Esophagus squamous epithelium (tissue), 5 donors: ENCODE measurements at places on chromosomes 1 and 21.

DNA sequence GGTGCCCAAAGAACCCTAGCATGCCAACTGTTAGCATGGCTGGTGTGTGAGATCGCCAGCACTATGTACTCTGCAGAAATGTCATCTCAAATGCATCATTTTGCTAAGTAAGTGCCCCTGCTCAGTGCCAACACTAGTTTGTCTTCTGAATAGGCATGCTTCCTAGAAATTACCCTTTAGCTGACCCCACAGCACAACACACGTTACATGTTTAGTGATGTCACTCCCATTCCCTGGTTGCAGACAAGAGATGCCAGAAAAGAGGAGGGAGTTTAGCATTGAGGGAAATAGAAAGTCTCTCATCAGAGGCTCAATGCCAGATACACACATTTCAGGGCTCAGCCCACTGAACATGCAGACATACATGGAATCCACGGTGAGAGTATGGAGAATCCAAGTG is 9.3 kb upstream of the ST6GALNAC3 start:
- no peak for DNase-seq

GRCh38 chr21:41965045-41965444 is 11.2 kb upstream of the C2CD2 start:
- DNase-seq: no peak

DNA sequence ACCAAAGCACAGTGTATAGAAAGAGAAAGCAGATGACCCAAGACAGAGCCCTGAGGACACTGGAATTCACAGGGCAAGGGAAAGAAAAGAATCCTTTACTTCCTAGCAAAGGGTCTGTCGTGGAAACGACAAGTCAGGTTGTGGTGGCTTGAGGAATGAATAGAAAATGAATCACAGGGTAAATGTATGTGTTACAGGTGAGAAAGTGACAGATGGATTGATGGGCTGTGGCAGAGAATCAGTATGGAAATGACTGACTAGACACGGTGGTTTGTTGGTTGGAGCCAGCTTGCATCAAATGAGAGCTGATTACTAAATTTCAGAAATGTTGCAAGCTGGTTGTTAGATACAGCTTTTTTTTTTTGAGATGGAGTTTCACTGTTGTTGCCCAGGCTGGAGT is 46.9 kb downstream of the PTP4A2 start:
- no peak for DNase-seq

GRCh38 chr1:241470361-241470760 is 49.2 kb downstream of the FH start:
- DNase-seq: no peak

DNA sequence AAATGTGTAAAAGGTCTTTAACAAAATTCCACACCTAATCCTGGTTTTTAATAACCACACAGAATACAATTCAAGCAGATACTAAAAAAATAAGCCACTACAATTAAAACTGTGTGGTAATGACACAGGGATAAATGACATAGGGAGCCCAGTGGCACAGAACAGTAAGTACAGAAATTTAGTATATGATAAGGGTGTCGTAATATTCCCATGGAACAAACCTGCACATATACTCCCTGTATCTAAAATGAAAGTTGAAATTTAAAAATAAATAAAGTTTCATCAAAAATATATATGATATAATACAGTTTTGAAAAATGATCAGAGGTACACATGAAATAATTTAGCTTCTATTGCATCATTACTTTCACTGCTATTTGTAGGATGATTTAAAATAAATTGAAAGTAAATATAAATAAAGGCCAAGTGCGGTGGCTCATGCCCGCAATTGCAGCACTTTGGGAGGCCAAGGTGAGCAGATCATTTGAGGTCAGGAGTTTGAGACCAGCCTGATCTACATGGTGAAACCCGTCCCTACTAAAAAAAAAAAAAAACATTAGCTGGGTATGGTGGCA is 56.5 kb downstream of the COLGALT2 start:
- no peak for DNase-seq

DNA sequence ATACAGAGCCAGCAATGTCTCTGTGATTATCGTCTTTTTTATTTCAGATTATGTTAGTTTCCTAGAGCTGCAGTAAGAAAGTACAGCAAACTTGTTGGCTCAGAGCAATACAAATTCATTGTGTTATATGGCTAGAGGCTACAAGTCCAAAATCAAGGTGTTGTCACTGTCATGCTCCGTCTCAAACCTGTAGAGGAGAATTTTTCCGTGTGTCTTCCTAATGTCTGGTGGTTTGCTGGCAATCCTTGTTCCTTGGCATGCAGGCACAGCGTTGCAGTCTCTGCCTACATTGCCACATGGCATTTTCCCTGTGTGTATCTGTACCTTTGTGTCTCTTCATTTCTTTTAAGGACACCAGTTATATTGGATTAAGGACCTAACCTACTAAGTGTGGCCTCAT is 244.4 kb downstream of the LRRIQ3 start:
- no peak for DNase-seq

DNA sequence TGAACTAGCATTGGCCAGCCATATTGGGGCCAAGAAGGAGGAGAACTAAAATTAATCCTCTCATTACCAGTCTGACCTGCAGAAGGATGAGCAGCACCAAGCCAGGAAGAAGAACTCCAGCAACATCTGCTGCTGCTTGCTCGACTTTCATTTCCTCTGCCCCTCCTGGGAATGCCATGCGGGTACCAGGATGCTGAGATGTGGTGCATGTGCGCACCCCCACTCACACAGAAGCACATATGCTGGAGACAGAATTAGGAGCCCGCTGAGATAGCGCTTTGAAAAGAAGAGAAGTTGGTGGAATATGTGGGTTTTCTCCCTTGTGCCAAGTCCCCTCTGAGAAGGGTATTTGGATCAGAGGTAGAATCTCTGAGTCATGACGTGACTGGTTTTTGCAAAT is 70.4 kb downstream of the PLXNA2 start:
- no peak for DNase-seq

- DNase-seq: no peak
Observed at GRCh38 chr1:1908506-1908791, 6.6 kb upstream of the CALML6 start.

DNA sequence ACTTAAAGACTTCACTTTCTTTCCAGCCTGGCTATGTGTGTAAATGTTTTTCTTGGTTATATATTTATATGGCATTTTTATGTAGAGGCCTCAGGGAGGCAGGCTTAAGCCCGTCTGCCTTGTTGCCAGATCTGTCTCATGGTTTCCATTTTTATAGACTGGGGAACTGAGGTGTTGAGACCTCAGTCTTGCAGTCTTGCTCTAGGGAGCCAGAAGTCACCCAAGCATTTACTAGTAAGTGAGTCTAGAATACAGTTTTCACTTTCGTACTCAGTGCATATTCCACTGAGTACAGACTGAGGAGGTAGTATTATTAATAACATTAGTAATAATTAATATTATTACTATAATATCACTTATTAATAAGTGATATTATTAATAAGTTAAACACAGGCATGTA is 161.4 kb downstream of the UCK2 start:
- no peak for DNase-seq

- no peak for DNase-seq
Observed at GRCh38 chr1:60088620-60089155, 15.1 kb upstream of the C1orf87 start.

DNA sequence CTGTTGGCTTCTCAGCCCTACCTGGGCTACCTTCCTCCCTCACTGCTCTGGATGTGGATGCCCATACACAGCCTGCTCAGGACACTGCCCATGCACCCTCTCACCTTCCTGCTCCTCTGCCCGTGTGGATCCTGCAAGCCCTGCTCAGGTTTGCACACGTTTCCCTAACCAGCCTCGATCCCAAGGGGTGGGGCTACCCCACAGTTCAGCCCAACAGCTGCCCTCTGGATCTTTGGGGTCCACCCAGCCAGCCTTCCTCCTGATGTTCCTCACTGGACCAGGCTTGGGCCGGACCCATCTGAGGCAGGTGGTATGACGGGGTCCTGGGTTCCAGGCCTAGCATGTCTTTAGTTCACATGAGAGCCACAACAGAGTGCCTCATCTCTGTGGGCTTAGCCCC is 4.7 kb downstream of the TMEM54 start:
- DNase-seq: no peak

DNA sequence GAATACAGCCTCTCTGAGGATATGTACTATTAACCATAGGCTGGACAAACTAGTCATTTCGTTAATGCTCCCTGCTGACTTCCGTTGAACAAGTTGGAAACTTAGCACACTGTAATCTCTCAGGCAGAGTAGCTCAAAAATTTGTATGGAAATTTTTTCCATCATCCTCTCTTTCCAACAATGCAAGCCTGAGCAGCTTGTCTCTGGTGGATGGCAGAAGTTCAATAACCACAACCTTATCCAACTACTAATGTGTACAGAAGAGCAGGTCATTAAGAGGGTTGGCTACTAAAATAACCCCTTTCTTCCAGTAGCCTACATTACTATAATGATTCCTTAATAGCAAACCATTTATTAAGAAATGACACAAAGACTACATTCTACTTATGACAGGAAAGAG is 262.3 kb downstream of the NFIA start:
- DNase-seq: no peak

DNA sequence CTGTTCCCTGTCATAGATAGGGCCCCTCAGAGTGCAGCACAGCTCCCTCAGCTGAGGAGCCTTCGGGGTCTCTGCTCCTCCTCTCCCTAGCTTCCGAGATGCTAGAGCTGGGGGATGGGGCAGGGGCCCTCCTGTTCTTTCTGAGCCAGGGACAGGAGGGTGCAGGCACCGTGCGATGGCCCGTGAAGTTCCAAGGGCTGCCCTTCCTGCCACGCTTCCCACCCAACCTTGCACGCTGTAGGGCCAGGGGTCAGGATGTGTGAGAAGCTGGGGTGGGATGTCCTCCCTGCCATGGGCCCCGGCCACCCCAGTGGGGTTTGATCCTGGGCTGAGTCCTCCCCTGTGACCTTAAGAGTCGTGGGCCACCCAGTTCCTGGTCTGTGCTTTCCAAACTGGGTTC is 240.7 kb upstream of the C1orf174 start:
- DNase-seq: no peak

GRCh38 chr1:13543451-13544220 is 29.8 kb upstream of the LRRC38 start:
- DNase-seq: no peak

DNA sequence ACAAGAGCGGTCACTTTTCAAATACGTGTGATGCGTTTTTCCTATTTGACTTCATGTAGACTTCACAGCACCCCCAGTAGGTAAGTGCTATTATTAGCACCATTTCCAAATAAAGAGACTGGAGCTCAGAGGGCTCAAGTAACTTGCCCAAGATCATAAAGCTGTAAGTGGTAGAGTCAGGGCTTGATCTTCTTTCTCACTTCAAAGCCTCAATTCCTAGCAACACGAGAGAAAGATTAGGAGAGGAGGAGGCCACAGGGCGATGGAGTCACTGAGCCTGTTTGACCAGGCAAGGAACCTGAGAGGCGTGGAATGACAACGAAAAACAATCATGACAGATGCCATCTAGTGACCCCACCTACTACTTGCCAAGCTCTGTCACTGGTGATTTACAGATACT is 181.0 kb downstream of the FOXD2 start:
- no peak for DNase-seq

- DNase-seq: no peak
Observed at GRCh38 chr1:107964336-107965109, 457 bp downstream of the VAV3 start.

GRCh38 chr1:199639453-199639852 is 388.1 kb upstream of the NR5A2 start:
- DNase-seq: no peak

GRCh38 chr1:226643177-226643576 is 94.6 kb downstream of the STUM start:
- DNase-seq: no peak

DNA sequence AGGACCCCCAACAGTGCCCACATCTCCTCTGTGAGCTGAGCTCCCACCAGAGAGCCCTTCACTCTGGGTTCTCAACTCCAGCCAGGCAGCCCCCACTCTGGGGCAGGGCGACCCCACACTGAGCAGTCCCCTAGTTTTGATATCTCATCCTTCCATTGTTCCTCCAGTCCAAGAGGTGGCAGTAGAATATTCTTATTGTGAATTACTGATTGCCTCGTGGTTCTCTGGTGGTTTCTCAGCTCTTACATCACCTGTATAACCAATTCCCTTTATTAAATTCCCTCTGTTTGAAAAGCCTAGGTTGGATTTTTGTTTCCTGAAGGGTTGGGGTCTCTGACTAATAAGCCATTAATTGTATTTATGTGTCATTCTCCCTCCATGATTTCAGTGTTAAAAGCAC is 407.5 kb downstream of the SETD4 start:
- DNase-seq: no peak

GRCh38 chr1:22024485-22025367 is 23.3 kb downstream of the CELA3A start:
- DNase-seq: no peak
